ENCODE measurements at places on chromosomes 6 and 20.

DNA sequence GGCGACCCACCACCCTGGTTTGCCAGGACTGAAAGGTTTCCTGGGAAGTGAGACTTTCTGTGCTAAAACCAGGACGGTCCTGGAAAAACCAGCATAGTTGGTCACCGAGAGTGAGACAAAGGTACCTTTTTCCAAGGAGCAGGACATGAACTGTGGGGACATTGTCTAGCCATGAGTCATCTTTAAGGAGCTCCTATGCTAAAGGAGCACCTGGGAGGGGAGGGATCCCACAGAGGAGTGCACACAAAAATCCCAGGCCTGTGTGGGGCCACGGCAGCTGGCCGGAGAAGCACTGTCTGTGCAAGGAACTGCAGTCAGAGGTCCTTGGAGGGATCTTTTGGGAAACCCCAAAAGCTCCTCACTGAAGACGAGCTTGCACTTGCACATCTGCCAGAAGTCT lies 109.1 kb upstream of the PLEKHG1 start:
- no peak for DNase-seq

DNA sequence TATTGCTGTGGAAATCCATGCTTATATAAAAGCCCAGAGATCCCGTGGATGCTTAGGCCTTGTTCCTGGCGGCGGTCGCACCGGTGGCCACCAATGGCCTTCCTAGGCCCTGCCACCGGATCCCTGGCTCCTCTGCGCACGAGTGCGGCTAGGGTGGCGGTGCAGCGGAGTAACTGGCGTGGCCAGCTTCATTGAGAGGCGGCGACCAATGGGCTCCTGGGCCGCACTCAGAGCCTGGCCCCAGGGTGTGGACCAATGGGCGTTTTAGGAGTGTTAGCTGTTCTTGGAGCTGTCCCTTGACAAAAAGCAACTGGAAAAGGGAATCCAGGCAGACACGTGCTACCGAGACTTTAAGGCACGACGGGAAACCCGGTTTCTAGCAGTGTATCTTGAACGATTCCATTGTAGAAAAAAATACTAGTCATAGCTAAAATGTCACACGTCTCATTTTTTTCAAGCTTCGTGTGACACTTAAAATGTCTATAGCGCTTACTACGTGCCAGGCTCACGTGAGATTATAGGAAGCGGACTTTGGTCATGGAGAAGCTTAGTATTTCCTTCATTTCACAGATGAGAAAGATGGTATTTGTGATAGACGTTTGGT lies 1.7 kb downstream of the AMD1 start:
- DNase-seq = peak; percentile 86

DNA sequence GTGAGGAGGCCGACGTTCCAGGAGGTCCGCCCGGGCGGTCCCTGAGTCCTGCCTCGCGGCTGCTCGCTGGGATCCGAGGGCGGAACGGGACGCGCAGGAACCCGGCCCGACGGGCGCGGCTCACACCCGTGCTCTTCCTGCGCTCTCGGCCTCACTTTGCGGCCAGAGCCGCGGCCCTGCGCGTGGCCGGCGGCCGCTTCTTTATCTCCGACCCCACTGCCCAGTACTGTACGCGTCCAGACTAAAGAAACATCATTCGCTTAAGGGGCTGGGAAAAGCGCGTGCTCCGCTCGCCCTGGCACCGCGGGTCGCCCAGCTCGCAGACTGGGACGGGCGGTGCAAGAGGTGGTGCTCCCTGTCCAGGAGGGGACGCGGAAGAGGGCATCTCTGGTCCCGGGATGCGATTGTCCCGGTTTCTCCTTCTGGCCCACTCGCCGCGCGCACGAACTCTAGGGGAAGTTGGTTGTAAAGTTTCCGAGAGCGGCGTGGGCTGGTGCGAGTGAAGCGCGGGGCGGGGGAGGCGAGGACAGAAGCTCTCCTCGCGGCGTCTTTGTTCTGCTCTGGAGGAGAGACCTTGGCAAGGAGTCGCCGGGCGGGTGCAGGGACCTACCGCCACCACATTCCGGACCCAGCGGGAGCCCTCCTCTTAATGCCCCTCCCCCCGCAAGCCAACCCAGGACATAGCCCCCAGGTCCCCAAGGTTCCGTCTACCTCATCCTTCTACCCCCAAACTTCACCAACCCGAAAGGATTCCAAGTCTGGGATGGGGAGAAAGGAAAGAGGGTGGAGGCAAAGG lies 71.0 kb downstream of the SOX4 start:
- no peak for DNase-seq

GRCh38 chr20:53413186-53413631 lies 180.4 kb downstream of the ZNF217 start:
- no peak for DNase-seq

- DNase-seq = peak; percentile 57
Measured at GRCh38 chr6:100881707-100882040, 545 bp upstream of the ASCC3 start.

DNA sequence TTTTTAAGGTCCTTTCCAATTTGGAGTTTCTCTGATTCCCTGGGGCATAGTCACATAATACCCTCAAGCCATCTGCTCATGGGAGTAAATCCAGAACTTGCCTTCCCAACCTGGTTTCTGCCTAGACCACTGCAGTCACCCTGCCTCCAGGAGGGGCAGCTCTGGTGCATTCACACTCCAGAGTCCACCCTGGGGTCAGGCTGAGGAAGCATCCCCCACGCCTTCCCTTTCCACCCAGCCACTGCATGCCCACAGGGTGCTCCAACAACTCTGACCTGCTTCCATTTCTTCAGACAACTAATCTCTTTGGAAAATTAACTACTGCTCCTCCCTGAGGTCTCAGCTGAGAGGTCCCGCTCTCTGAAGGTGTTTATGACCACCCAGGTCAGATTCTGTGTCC lies 211.4 kb upstream of the RIN2 start:
- no peak for DNase-seq

GRCh38 chr20:52494244-52494643 lies 302.7 kb upstream of the ZFP64 start:
- no peak for DNase-seq

- DNase-seq = no peak
Measured at GRCh38 chr6:154909821-154910220, 85.3 kb upstream of the TIAM2 start.

- DNase-seq = no peak
Measured at GRCh38 chr6:46990031-46990644, 52.0 kb downstream of the ADGRF1 start.

DNA sequence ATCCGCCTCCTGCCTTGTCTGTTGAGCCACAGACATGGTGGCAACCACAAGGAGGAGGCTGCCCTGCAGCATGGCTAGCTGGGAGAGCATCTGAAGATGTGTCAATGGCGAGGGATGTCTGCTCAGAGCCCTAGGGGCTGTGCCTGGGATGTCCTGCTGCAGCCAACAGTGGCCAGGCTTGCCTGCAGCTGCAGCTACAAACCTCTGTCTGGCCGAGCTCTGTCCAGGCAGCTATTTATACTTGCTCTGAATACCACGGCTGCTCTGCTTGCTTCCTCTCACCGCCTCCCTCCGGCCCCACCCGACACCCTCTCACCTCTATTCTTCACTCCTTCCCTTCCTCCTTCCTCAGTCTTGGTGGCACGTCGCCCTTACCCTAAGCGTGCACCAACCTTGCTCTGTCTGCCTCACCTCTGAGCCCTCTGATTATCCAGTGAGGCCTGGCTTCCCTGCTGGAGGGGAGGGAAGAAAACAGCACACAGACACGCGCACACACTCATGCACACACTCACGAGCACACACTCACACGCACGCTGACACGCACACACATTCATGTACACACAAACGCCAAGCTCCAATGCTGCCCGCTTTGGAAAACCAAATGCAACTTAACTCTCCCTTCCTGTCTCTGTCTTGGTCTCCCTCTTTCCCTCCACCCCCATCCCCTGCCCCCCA lies at the start of gene ANGPT4:
Gene ANGPT4, minus strand, starts transcription at position 210 of the 675 bp plus-strand sequence. Its CDS starts 120 bp downstream, at position 90.
- DNase-seq = no peak

GRCh38 chr6:36804563-36804962 lies 34.7 kb downstream of the CPNE5 start:
- DNase-seq = no peak

DNA sequence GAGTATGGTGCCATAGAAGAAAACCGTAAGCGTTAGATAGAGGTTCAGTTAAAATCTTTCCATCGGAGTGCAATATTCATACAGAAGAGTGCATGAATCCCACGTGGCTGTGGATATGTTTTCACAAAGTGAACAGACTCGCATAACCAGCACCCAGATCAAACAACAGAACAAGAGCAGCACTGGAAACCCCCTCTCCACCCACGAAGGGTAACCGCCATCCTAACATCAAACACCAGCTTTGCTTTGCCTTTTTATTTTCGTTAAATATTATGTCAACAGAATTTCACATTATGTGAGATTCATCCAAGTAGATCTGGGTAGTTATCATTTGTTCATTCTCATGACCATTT lies 4.7 kb downstream of the GTSF1L start:
- no peak for DNase-seq

DNA sequence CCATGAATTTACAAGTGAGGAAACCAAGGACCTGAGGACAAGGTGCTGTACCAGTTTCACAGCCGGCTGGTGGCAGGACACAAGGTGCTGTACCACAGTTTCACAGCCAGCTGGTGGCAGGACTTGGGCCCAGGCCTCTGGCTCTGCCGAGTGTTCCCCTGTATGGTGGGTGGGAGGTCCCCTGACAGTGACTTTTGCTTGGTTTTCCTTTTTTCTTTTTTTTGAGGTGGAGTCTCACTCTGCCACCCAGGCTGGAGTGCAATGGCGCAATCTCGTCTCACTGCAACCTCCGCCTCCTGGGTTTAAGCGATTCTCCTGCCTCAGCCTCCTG lies 212.4 kb downstream of the LY86 start:
- no peak for DNase-seq

- no peak for DNase-seq
Measured at GRCh38 chr20:25525867-25526266, 59.5 kb downstream of the NINL start.

- DNase-seq = no peak
Measured at GRCh38 chr6:14754751-14755513, 490.9 kb upstream of the JARID2 start.

- DNase-seq = peak; percentile 37
Measured at GRCh38 chr6:40482532-40482931, 104.6 kb downstream of the LRFN2 start.

DNA sequence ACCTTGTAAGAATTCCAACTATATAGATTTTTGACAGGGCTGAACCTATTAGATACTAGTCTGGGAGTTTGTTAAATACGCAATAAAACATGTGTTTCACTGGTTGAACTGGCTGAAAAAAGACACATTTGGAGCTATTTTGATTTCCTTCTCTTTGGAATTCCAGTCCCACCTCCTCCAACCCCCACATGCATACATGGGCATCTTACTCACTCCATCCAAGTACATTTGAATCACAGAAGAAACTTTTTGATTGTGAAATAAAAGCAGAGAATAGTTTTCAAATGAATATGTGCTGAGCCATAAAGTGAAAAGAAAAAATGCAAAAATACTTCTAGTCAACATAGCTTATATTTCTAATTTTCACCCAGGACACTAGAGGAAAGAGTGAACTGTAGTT lies 33.9 kb upstream of the STXBP5 start:
- no peak for DNase-seq

DNA sequence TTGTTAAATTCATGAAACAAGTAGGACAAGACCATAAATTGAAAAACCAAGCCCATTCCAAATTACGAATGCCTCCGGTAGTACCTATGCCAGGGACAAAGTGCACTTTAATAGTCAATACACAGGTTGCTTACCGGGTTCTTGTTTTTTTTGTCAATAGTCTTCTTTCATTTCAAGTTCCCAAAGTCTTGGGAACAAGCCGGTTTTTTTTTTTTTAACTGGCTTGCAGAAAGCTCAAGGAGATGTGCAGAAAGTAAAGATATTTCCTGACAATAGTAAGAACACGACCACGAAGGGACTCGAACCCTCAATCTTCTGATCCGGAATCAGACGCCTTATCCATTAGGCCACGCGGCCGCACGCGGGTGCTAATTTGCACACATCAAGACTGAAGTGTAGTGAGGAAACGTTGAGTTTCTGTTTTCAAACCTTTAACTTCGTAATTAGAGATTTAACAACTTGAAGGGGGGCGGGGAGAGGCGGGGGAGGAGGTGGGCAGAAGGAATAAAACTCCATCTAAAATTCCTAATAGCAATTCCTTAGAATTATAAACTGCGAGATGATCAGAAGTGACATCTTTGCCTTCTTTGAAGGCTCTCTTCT lies 181.0 kb downstream of the TRIM27 start:
- no peak for DNase-seq

DNA sequence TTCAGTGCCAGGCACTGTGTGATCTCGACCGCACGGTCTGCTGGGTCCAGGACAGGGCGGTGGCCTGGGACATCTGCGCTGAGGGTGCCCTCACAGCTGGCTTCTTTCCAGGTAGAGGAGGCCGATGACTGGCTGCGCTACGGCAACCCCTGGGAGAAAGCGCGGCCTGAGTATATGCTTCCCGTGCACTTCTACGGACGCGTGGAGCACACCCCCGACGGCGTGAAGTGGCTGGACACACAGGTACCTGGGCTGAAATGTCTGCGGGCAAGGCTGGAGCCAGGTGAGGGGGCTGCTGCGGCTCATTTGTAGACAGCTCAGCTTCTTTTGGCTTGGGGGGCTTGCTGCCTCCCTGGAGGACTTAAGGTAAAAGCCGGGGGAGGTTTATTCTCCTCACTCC lies 26.6 kb downstream of the PYGB start:
- DNase-seq = no peak

GRCh38 chr6:159052720-159053119 lies 7.9 kb upstream of the TAGAP start:
- DNase-seq = no peak

Data from hippocampal formation (tissue), 2 donors.